Right atrium auricular region (tissue), 2 donors: ENCODE measurements at places on chromosomes 7 and 10. TPM values are rescaled to one million over a fixed set of nuclear protein-coding genes. Genes with fewer than 3 reads are reported as not detected.

GRCh38 chr10:12852687-12853086 is 148.8 kb downstream of the CCDC3 start:
- peak; percentile 43 for DNase-seq
- no peak overlapping the region for H3K4me3 ChIP-seq
- H3K4me1 ChIP-seq, result no peaks in the 10 kb centered on the region
- H3K36me3 ChIP-seq, result no peaks in the 10 kb centered on the region
- no peaks in the 10 kb centered on the region for H3K27me3 ChIP-seq

- no peaks in the 10 kb centered on the region for H3K4me1 ChIP-seq
- no peaks in the 10 kb centered on the region for H3K27me3 ChIP-seq
- H3K36me3 ChIP-seq, result no peaks in the 10 kb centered on the region
- H3K27ac ChIP-seq, result no peak overlapping the region
- no peak for DNase-seq
- no peak overlapping the region for H3K4me3 ChIP-seq
Measured at GRCh38 chr10:126301701-126302475, 86.4 kb downstream of the ADAM12 start.

- no peak for DNase-seq
- peaks cover 6% of the 10 kb centered on the region for H3K4me1 ChIP-seq
Measured at GRCh38 chr10:121406823-121407545, 191.3 kb downstream of the FGFR2 start.

- H3K36me3 ChIP-seq, result no peaks in the 10 kb centered on the region
- no peaks in the 10 kb centered on the region for H3K27me3 ChIP-seq
- H3K4me3 ChIP-seq, result no peak overlapping the region
- no peak for DNase-seq
- H3K27ac ChIP-seq, result peak overlapping the region; percentile 77
Measured at GRCh38 chr10:80462299-80462980, 8.3 kb downstream of the TSPAN14 start.

DNA sequence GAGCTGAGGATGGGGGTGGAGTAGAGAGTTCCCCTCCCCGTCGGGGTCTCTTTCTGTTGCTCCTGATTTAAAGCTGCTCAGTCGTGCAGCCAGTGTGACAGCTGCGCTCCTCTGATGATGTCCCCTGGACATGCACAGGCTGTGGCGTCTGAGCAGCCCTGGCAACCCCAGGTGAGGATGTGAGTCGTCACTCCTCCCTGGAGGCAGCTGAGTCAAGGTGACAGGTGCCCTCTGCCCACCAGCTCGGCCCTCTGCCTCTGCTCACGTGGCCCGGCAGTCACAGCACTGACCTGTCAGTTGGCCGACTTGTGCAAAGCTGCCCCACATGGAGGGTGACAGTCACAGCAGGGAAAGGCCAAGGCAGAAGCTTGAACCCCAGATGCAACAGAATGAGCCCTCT is 33.9 kb downstream of the ANXA8 start:
- H3K27me3 ChIP-seq, result no peaks in the 10 kb centered on the region
- no peak overlapping the region for H3K4me3 ChIP-seq
- DNase-seq, result no peak
- H3K4me1 ChIP-seq, result no peaks in the 10 kb centered on the region
- H3K27ac ChIP-seq, result no peak overlapping the region
- H3K36me3 ChIP-seq, result no peaks in the 10 kb centered on the region

Gene ZNRF2
- total RNA-seq, result 9.7 TPM
